ENCODE measurements at places on chromosomes 4 and X.

DNA sequence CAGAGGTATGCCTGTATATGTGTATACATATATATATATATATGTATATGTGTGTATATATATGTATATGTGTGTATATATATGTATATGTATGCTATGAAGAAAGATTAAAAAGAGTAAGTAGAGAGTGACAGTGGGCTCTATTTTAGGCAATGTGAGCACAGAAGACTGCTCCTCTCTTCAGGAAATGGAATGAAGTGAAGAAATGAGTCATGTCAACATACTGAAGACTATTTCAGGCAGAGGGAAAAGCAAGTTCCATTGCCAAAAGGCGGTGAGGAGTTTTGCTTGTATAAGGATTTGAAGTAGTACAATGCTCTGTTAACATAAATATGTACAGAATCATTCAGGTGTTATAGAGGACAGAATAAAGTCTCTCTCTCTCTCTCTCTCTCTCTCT is 773.2 kb upstream of the FTHL17 start:
- no peak for DNase-seq

- DNase-seq: no peak
These were observed 53.2 kb downstream of the CHIC2 start for GRCh38 chr4:54011201-54011600.

DNA sequence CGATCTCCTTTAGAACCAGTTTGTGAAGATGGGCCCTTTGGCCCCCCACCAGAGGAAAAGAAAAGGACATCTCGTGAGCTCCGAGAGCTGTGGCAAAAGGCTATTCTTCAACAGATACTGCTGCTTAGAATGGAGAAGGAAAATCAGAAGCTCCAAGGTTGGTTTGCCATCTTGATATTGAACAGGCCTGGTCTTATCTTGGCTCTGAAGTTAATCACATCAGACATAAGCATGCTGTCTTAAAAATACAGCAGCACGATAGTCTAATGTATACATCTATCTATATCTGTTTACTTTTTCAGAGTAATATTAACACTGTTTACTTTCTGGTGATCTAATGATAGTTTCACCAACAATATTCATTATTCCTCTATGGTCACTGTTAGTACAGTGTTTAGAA is 129.8 kb downstream of the PTTG2 start:
- DNase-seq: no peak

GRCh38 chr4:180665994-180666824 is 1577.0 kb upstream of the TENM3 start:
- peak; percentile 76 for DNase-seq

GRCh38 chr4:185104733-185105132 is 38.3 kb upstream of the SLC25A4 start:
- DNase-seq: no peak

DNA sequence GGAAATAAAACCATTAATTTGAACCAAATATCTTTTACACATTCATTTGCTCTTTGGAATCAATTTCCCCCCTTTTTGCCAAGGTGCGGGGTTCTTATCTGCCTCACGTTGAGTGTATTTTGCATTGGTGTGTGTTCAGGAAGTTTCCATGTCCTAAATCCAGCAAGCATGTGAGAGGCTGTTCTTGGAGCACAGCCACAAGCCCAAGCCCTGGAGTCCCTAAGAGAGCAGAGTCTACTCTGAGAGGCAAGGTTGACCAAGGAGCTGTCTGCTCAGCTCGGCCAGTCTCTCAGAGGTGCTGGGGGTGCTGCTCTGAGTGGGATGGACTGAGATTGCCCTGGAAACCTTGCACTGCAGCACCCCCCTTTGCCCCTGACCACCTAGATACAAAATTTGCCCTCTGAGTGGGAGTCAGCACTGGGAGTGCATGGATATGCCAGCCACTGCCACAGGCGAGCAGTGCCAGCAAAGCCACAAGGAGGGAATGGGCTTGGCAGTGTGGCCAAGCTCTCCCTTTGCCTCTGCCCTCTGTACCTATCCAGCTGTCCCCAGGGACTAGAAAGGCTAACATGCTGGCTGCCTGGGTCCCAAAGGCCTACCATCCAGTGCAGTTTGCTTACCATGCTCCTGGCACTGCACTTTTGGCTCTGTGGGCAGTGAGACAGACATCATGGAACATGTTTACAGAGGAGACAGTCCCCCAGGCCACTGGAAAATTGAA is 20.5 kb upstream of the FAM193A start:
- no peak for DNase-seq

- DNase-seq: no peak
These were observed 113.8 kb downstream of the ADRA2C start for GRCh38 chr4:3879681-3880614.

DNA sequence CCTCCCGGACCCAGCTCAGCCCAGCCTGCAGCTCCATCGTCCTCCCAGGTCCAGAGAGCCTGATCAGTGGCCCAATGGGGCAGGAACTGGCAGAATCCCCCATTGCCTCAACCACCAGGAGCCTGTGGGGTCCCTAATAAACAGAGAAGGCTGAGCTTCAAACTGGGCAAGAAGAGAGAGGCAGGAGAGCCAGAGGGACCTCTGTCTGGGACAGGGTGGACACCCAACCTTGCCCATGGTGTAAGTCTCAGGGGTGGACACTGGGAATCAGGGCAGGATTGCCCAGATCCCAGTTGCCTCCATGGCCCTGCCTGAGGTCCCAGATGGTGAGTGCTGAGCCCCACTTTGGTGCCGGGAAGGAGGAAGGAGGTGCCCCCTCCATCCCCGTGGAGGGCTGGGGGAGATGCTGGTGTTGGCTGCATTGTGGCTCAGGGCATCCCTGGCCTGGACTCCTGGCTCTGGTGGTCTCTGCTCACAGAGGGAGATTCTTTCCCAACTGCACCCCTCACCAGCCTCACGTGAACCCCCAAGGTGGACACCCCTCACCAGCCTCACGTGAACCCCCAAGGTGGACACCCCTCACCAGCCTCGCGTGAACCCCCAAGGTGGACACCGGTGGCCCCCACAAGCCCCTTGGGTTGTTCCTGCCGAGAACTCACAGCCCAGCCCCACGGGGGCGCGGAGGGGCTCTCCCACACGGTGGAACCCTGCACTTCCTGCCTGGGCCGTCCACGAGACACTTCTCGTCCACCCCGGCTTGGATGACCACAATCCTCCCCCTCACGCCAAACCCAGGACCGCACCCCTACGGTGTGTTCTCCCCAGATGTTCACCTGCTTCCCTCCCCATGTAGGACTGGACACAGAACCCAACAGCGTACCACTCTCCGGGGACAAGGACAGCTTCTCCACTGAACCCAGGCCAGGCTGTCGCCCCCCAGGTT is 5.4 kb downstream of the CPLX1 start:
- DNase-seq: no peak

DNA sequence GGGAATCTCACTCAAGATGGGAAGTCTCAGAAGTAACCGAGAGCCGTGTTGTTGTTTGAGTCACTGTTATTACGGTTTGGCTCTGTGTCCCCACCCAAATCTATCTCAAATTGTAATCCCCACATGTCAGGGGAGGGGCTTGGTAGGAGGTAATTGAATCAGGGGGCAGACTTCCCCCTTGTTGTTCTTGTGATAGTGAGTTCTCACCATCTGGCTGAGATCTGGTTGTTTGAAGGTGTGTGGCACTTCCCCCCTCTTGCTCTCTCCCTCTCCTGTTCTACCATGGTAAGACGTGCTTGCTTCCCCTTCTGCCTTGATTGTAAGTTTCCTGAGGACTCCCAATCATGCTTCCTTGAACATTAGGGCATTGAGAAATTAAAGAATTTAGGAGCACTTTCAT is 37.0 kb downstream of the HAND2 start:
- no peak for DNase-seq

- no peak for DNase-seq
These were observed 217.5 kb downstream of the RAB28 start for GRCh38 chr4:13266687-13267086.

DNA sequence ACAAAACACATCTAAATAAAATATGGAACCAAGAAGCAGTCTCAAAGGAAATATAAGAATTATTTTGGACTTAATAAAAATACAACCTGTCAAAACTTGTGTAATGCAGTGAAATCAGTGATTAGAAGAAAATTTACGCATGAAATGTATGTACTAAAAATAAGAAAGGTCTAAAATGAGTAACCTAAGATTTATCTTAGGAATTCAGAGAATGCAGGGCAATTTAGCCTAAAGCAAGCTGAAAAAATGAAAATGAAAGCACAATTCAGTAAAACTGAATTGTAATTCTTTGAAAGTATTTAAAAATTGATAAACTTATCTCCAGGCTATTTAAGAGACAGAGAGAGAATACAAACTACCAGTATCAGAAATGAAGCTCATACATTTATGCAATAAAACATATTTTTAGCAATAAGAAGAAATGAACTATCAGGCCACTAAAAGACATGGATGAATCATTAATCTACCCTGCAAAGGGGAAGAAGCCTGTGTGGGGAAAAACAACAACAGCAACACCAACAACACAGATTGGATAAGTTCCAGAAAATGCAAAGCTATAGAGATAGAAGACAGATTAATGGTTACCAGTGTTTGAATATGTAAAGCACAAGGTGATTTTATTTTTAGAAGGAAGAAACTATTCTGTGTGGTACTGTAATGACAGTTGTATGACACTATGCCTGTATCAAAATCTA is 442.0 kb upstream of the ADGRL3 start:
- DNase-seq: peak; percentile 69

- DNase-seq: peak; percentile 6
These were observed 29.2 kb upstream of the CCNI start for GRCh38 chr4:77104791-77105540.

DNA sequence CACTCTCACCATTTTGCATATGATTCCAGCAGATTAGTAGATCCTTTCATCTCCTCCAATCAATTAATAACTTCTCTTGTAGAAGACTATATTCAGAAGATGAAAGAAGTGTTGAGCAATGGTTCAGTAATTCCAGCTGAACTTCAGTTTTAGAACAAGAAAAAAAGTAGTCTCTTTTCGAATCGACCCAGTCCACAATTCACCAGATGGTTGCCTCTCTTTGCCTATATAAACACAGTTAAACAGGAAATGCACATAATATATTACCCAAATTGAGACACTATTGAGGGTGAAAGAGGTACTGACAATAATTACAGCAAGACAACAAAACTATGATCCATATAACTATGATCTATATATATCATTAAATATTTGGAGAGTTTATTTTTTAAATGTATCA is 16.8 kb upstream of the FAM241A start:
- DNase-seq: no peak

DNA sequence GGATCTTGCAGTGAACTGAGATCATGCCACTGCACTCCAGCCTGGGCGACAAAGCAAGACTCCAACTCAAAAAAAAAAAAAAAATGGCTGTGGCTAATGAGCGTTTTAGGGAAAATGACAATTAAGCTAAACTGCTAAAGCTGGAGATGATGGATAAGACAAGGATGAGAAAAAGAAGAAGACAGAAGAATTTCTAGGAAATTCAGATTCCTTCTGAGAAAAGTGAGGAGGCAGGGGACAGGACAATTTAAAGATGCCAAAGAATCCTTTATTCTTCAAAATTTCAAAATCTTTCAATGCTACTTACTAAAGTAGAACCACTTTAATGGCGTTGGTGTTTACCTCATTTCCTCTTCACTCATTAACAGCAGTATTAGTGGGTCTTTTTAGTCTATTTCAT is 7.7 kb downstream of the PALLD start:
- no peak for DNase-seq

DNA sequence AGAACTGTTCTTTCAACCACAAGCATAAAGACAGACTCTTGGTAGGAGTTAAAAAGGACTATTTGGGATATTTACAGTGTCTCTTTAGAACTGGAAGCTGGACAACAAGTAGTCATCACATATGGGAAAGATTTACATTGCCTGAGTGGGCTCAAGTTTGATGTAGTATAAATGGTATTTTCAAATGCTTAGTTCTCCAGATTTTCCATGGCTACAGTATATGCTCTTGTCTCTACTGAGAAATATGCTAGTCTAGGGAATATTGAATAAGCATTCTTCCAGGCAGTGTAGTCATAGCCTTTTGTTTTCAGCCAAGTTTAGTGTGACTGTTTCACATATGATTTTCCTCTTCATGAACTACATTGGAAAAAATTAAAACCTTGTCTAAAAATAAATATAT is 315.6 kb downstream of the ARHGAP24 start:
- no peak for DNase-seq

DNA sequence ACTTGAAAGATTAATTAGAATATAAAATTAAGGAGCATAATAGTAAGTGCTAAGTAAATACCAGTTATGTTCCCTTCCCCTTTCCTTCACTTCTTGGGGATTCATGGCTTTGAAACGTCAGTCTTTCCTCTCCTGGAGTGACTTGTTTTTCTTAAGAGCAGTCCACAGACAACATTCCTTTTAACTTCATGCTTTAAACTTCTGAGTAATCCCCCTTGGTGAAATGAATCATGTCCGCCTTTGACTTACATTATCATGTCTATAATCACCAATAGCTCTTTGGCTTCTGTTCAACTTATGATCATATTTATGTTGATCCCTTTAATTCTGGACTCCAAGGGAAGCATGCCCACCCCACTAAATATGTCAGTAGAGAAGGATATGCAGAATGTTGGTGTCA is 1012.1 kb upstream of the SLIT2 start:
- peak; percentile 92 for DNase-seq

- DNase-seq: no peak
These were observed 80.8 kb downstream of the APBB2 start for GRCh38 chr4:41133454-41134018.

DNA sequence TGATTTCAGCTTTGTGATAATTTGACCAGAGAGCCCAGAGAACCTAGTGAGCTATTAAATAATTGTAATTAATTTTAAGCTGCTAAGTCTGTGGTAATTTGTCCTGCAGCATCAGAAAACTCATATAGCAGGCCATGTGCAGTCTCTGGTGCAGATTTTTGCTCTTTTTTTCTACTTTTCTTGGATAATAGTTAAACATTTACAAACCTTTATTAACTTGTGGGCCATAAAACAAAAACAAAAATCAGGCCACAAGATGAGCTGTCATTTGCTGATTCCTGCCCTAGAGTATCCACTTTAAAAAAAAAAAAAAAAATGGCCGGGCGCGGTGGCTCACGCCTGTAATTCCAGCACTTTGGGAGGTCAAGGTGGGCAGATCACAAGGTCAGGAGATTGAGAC is 99.8 kb downstream of the CLDN22 start:
- DNase-seq: no peak

GRCh38 chr4:164221631-164222030 is 532.3 kb upstream of the SMIM31 start:
- DNase-seq: peak; percentile 36

DNA sequence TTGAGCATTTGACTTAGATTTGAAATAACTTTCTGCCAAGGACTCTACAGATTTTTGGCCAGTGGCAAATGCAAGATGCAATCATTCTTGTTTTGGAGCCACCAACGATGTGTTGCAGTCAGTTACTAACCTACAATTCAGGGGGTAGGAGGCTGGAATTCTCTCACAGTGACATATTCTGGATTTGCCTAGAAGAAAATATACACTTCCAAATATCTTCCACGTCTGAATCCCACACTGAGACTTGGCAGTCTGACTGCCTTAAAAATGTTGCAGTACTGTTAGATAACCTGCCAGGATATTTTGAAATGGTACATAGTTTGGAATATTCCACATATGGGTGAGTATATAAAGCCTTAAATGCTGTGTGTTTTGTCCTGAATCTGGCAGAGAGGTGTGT is 27.6 kb upstream of the AGTR2 start:
- DNase-seq: no peak

Measured in ELR (cell line).